ENCODE measurements at places on chromosomes 5 and 9.

DNA sequence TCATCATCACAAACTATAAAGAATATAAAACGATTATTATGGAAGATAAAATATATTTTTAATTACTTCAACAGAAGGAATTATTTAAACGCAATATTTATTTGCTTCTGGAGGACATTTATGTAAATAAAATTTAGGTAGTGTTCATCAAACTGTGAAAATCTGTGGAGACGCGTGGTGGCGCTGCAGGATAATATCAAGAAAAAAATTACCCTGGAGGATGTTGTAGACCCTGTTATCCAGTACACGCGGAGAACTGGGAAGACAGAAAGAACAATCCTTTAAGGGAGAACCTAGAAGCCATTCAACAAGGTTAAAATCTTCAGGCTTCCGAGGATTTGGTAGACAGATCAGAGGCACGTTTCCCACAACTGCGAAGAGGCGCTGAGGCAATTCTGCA, at the start of gene PCDHB12:
PCDHB12 (plus strand) TSS at position 242 of the 400 bp plus-strand sequence. CDS start 189 bp downstream, outside the sequence.
- DNase-seq = no peak

DNA sequence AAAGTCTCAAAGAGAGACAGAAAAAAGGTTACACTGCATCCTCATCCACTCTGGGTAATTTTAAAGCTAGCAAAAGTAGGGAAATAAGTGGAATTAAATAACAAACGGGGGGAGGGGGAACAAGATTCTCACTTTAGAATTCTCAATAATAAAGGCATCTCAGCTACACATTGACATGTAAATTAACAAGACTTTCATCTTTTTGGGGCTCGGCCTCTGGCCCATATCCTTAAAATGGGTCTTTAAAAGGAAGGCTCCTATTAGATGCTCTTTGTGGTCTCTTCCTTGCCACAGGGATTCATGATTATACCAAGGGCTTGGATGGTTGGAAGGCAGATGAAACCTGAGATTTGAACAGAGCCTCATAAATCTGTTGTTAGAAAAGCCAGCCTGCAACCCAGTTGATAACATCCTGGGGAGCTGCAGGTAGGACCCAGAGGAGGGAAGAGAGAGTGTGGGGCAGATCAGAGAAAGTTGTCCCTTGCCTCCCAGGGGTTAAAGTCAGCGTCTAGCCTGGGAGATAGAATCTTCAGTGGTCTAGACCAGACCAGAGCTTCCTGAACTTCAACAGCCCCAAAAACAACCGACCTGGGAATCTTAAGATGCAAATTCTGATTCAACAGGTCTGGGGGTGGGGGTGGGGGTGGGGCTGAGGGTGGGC, 135.9 kb downstream of the GCNT1 start:
- no peak for DNase-seq

DNA sequence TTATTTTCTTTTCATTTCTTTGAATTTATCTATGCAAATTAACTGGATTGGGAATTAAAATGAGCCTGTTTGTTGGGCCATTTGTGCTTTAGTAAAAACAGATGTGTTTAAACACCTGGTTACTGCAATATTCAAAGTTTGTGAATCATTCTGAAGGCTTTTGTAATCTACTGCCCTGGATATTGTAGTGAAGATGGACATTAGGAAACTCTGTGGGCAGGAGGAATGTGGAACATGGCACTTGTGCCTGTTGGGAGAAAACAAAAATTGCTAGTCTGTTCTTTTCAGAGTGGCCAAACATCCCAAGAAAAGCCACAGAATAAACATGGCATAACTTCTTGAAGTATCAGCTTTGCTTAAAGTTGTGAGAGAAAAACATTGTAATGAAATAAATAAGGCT, 40.8 kb downstream of the CHSY3 start:
- DNase-seq = no peak

- no peak for DNase-seq
Measured at GRCh38 chr9:86336058-86336457, 18.2 kb downstream of the TUT7 start.

DNA sequence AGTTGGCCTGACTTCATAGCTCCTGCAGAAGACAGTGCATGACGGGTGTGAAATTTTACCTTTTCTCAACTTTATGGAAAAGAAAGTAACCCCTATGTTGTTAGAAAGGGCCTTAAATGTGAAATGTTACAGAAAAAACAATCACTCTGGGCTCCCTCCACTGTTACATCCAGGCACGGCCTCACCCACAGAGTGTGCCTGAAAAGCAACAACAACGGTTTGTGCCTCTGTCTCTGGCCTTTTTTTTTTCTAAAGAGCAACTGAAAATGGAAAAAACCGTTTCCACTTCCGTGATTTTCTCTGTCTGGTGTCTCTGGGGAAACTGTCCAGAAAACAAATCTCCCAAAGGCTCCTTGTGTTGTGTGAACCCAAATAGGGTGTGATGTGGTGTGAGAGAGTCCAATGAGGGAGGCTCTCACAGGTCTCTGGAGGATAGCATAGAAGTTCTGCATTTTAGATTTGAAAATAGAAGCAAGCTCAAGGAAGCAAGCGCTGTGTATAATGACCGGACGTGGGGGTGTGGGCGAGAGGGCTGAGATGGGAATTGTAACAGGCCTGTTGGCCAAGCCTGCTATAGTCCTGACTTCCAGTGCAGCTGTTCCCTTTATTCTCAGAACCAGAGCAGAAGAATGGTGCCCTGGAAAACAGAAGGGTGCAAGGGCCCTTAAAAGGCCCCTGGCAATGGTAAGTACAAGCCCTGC, 221.8 kb upstream of the TUT7 start:
- no peak for DNase-seq

GRCh38 chr9:4740388-4740637, 689 bp downstream of the AK3 start:
- no peak for DNase-seq

Measured in activated T-helper 1 cell treated with anti-CD3 and anti-CD28 coated beads, Interleukin-2, amount 50 U/mL, for 16 hours (primary cell).